ENCODE measurements at places on chromosomes 4 and X.

DNA sequence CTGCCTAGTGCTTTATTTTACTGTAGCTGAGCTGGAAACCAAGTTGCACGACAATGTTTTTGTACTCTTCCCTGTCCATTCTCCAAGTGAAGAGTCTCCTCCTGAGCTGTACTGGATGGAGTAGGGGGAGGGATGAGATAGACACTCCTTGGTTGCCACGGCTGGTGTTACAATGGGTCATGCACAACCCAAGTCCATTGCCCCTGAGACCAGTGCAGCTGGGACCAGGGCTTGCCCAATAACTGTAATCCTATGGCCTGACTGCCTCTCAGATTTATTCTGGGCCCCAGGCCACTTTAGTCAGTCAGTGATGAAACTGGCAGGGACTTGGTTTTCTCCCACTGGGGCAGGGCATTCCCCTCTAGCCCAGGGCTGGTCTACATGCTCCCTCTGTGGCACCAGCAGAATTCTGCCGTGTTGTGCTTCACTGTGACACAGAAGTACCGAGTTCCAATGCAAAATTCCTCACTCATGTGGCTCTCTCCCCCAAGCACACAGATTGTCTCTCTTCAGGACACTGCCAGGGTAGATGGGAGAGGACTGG is 203.3 kb upstream of the PCDH18 start:
- no peak for DNase-seq

GRCh38 chr4:25760518-25761157 is 102.2 kb downstream of the SEL1L3 start:
- no peak for DNase-seq

DNA sequence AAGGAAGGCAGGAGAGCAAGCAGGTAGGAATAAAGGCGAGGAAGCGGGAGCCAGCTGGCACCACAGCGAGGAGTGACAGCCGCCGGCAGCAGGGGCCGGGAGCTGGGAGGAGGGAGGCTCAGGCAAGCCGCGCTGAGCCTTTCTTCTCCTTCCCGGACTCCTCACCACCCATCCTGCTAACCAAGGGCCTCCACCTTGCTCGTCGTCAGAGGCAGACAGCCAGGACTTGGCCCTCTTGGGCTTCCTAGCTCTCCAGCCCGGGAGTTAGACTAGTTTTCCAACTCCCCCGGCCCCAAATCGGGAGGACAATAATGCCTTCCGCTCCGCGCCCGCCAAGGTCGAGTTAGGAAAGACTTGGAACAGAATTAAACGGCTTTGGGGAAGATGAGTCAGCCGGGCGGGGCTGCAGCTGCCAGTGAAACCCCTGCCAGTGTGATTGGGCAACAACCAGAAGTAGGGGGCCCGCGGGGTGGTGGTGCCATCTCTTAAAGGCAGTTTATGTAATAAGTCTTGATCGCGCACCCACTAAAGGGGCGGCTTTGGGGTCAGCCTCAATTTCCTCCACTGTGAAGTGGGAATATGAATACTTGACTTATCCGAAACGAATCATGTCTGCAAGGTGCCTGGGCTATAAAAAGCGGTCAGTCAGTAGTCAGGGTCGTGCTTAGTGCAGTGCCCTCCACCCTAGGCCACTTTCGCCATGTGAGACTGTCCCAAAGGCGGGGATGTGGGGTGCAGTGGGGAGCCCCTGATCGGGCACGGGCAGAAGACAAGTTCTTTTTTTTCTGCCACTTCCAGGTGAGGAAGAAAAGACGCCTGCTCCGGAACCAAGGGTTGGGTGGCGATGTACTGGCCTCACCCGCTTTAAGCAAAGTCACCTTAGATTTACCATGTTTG is 6.7 kb upstream of the HSD17B10 start:
- no peak for DNase-seq

DNA sequence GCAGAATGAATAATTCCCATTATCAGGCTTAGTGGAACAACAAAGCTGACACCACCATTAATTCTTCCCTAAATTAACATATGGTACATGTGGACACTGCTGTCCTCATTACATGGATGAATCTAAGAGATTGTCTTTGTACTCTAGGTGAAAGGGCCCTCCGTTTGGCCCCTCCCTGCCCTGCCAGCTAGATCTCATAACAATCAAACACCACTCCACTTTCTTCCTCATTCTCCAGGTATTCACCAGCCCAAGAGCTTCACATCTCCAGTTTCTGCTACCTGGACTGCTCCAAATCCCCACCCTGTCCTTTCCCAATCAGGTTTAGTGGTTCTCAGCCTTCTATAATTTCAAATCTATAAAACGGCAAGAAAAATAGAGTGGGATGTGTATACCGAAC is 3.8 kb downstream of the HSD17B11 start:
- DNase-seq = no peak

- DNase-seq = no peak
Measured at GRCh38 chr4:2091990-2092668, 33.0 kb downstream of the NAT8L start.

DNA sequence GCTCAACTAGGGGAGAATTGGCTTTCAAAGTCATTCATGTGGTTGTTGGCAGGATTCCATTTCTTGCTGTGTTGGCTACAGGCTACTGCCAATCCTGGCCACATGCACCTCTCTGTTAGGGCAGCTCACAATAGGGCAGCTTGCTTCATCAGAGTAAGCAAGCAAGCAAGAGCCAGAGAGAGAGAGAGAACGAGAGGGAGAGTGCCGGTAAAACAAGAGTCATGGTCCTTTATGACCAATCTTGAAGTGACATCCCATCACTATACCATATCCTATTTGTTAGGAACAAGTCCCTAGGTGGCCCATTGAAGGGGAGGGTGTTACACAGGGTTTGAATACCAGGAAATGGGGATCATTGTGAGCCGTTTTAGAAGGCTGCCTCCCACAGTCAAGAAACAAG is 33.0 kb upstream of the TLR2 start:
- DNase-seq = no peak

DNA sequence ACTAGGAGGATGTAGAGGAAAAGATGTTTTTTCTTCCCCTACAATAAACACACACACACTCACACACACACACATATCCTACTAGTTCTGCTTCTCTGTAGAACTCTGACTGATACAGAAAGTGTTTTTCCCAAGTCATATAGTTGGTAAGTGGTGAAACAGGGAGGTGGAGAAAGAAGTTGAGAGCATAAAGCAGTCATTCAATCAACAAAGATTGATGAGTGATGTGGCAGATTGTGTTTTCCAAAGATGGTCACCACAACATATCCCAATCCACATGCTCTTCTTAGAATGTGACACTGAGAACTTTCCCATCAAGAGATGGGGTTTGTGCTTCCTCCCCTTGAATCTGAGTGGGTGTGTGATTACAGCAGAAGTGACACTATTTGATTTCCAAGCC is 123.4 kb upstream of the ATP6AP2 start:
- DNase-seq = no peak

- DNase-seq = no peak
Measured at GRCh38 chr4:182351485-182351884, 108.3 kb downstream of the TENM3 start.

DNA sequence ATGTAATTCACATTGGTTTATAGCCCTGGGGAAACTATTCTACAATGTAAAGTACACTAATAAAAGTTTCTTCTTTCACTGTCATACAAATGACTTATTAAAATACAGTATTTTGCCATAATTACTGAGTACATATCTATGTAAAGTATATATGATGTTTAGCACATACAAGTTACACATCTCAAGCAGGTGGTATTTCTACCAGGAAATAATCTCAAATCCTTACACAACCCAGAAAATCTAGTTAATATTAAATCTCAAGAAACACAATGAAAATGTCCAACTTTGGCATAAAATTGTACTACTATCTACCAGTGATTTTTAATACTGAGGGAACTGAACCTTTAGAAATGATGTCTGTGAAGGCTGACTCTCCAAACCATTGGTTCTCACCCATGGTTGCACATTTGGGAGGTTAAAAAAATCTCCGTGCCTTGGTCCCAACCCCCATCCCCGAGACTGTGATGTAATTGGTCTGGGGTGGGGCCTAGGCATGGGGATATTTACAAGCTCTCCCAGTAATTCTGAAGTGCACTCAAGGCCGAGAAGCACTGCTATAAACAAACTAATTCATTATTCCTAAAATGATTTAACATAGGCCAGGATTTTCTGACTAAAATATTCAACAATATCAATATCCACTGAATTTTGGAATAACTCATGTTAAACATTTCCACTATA is 27.6 kb downstream of the MAP3K15 start:
- DNase-seq = no peak

DNA sequence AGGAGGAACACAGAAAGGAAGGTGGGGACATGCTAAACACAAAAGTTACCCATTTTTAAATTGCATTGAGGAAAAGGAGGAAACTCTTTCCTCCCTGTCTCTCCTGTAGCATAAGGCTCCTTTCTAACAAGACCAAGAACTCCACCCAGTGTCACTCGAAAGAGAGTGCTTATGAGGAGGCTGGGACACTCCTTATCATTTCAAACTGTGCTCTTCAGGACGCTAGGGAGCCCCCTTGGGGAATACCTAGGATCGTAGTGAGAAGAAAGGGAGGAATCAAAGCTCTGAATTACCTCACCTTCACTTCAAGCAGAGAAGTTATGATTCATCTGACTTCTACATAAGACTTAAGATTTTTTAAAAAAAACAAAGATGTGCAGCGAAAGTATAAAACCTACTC is 65.5 kb downstream of the F9 start:
- DNase-seq = no peak

DNA sequence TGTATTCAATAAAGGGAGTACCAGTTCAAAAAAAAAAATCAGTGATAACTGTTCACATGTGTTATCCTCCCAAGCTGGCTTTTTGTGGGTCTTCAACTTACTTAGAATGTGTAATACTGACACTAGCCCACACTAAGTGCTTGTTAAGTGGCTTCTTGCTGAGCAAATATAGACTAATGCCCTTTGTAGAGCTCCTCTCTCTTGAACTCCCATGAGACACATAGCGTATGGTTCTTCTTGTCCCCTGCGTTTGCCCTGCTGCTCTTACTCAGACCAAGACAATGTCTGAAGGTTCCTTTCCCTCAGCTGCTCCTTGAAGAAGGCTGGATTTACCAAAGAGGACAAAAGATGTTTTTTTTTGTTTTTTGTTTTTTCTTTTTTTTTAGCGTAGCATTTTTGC is 110.9 kb downstream of the FRAS1 start:
- no peak for DNase-seq

DNA sequence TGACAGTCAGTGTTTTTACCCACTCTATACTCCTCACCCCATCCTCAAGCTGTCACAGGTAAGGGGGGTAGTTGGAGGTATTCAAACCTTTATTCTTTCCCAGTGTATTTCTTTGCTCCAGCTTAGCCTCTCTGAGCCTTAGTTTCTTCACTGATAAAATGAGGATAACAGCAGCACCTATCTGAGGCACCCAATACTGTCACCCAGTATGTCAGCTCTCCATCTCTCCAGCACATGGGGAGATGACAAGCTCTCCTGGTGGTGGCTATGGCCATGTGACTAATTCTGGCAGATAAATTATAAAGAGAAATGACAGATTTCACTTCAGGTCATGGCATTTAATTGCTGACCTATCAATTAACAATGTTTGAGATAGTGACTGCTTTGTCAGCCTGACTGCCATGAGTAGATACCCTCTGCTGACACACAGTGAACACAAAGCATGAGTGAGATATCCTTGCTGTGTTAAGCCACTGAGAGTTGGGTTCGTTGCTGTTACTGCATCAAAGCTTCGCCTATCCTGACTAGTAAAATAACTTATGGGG is 176.4 kb upstream of the TBC1D9 start:
- DNase-seq = no peak
